ENCODE measurements at places on chromosomes 4 and X.

DNA sequence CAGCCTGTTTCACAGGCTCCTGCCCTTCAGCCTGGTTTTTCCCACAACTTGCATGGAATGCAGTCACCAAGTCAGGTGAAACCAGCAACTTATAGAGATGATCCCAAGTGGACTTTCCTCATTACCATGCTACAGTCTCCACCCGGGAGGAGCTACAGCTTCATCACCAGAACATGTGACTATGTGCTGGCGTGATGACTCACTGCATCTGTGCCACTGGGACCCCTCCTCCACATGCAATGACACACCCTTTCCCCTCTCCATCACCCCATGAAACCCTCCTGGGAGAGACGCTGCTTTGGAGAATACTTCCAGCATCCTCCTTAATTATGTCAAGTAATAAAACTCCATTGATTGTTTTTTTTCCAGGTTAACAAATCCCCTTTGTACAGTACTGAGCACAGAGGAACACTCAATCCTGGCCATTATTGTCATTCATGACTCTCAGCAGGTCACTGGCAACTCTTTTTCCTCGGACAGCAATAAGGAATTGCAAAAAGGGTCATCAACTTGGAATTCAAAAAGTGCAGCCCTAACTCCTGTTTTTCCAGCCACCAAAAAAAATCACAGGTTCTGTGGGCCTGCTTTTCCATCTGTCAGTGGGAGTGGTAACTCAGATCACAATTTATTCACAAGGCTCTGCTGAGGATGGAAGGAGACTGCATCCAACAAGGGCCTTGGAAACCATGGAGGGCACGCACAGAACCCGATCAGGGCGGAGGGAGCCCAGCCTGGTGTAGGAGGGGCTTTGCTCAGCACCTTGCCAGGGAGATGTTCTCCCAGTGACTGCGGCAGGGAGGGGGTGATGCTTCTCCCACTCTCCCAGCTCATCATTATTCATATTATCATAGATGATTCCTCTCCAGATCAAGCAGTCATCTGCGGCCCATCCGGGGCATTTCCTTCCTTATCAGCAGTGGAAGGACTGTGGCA lies 17.4 kb downstream of the QDPR start:
- DNase-seq: no peak

DNA sequence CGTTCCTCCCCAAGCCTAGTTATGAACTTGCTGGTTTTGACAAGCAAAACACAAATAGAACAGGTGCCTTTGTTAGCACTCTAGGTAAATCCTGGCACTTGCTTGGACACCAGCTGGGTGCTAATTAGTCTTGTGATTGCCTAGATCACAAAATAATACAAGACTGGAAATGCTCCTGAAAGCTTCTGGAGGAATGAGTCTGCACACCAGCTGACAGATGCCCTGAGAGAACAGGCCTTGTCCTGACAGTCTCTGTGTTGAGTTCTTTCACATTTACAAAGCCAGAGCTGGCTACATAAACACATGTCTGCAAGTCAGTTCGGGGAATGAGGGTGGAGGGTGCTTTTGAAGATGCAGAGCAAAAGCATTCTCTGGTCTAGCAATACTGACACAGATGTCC lies 93.8 kb downstream of the ELOVL6 start:
- no peak for DNase-seq

- no peak for DNase-seq
These were observed 537.3 kb upstream of the FTHL17 start for GRCh38 chrX:31609130-31609529.

GRCh38 chr4:128835498-128836222 lies 26.2 kb downstream of the JADE1 start:
- DNase-seq: no peak

GRCh38 chr4:122831515-122832196 lies 5.0 kb downstream of the FGF2 start:
- DNase-seq: no peak

- DNase-seq: no peak
These were observed 10.3 kb downstream of the AKAP17A start for GRCh38 chrX:1601768-1602085.

DNA sequence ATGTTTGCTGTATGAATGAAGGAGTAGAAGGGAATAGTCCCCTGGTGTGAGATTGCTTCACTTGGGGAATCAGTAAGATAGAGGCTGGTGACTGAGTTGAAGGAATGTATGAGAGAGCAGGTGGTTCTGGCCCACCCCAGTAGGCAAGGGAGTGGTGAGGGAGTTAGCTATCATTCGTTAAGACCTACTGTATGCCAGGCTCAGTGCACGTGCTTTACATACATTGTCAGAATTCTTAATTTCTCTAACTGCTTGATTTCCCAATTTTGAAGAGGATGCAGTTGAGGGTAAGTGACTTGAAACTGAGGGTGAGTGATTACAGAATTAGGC lies 700 bp downstream of the VMA21 start:
- DNase-seq: no peak
